ENCODE measurements at places on chromosomes 7 and 10.

DNA sequence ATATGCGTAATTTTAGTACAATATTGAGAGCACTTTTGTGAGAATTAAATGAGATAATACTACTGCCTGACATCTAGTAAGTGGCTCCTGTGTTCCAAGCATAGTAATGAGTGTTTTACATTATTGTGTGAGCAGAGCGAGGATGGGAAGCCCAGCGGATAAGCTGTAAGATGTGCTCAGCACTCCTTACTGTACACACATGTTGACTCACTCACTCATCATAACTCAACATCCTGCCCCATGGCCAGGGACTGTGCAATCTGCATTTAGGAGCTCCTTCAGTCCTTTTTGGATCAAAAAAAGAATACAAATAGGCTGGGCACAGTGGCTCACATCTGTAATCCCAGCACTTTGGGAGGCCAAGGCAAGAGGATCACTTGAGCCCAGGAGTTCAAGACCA, 72.9 kb upstream of the NEBL start:
- no peak for DNase-seq

DNA sequence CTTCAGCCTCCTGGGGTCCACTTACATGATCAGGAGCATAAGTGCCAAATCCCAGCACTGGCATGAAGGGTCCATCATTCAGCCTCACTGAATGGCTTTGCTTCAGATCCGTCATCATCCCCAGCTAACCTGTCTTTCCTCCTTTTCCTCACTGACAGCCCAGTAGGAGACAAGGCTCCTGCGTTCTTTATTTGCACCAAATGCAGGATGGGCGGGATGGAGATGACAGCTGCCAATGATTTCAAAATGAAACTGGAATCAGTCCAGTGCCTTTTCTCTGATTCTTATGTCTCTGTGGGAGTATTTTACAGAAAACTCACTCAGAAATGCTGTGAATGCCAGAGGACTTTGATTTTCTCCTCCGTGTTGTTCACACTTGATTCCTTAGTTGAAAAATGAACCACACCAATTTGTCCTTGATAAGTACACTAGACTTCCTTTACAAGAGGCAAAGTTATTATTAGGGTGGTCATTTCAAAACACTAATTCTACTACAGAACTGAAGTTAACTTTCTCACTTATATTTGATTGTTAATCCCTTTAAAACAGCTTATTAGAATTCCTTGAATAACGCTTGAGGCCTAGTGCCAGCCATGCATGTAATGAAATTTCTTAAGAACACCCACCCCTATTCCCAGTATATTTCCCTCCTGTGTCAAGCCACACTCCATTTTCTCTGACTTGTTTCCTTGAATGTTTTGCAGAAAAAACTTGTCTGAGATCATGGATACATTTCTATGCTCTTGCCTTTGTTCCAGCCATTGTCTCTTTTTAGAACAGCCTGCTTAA, at the start of gene AKR1C8:
AKR1C8 (minus strand) TSS at position 164 of the 789 bp plus-strand sequence; CDS start at position 118, 46 bp downstream.
- DNase-seq: no peak

DNA sequence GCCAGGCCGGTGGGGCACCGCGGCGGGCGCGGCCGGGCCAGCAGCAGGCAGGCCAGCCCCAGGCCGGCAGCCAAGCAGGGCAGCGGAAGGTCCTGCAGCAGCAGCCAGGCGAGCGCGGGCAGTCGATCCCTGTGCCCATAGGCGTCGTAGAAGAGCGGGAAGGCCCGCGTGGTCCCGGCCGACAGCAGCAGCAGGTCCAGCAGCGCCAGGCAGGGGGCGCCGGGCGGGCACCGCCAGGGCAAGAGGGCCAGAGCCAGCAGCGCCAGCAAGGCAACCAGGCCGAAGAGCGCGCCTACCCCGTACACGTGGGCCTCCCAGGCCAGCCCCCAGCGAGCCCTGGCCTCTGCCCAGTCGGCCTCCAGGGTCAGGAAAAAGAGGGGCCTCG, 8.4 kb upstream of the RBM28 start:
- DNase-seq: no peak

DNA sequence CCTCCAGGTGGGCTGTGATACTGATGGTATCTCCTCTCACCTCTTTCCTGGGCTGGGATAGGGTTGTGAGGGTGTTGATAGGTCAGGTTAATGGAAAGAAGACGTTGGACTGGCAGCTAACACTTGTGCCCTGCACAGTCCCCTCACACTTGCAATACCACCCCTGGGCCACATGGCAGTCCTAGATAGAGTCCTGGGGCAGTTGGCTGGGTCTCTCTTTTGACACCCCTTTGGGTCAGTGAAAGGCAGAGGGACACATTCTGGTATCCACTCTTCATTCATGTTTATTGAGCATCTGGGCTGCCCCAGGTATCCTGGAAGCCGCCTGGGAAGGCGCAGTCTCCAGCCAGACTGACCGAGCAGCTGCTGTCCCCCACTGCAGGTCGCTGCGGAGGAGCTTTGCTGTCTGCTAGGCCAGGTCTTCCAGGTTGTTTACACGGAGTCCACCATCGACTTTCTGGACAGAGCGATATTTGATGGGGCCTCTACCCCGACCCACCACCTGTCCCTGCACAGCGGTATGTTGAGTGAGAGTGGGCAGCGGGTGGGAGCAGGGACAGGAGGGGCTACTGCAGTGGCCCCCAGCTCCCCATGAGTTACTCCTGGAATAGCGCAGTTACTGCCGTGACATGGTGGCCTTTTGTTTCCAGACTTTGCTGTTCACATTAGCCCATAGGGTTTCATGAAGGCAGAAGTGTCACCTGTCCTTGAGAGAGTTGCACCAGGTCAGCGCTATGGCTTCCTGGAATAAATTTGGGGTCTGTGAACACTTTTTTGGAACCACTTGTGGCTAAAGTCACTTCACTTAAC, 19.1 kb downstream of the NACAD start:
- DNase-seq: no peak

DNA sequence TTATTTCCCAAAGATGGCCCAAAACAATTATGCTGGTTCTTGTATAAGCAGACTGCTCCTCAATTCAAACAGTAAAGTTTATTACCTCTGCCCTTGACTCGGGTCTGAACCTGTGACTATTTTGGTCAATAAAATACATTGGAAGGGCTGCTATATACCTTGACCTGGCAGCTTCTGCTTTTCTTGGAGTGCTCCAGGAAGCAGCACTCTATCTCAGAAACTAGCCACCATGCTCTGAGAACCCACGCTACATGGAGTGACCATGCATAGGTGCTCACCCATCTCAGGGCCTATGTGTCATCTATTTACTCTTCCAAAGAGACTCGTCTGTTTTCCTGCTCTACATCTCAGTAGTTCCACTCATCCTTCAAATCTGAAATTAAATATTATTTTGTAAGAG, 299.9 kb downstream of the AHR start:
- DNase-seq: no peak

DNA sequence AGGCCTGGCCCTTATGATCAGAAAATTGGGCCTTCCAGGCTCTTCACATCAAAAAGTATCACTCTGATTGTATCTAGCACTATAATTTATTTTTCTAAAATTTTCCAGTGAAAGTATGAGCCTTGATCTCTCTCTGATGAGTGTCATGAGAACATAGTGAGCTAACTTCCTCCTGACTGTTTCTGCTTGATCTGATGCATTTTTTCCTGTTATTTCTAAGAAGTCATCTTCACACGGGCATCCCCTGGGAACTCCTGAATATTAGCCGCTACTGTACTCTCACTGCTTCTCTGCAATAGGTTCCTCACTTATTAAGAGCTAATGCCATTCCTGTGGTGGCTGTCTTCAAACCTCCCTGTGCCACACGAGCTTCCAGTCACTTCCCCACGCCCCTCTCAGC, 63.1 kb upstream of the ZPBP start:
- DNase-seq: no peak
